ENCODE measurements at places on chromosomes 12 and 14. TPM values are rescaled to one million over a fixed set of nuclear protein-coding genes. Genes with fewer than 3 reads are reported as not detected.

- DNase-seq: peak; percentile 21
Observed at GRCh38 chr12:55931780-55932550, 1.0 kb downstream of the DGKA start.

- DNase-seq: no peak
Observed at GRCh38 chr12:127070515-127071157, 1196.3 kb upstream of the TMEM132C start.

- DNase-seq: no peak
Observed at GRCh38 chr12:20183563-20183962, 184.8 kb upstream of the PDE3A start.

GRCh38 chr12:80702889-80703805 is 4.3 kb upstream of the MYF6 start:
- DNase-seq: peak; percentile 80

DNA sequence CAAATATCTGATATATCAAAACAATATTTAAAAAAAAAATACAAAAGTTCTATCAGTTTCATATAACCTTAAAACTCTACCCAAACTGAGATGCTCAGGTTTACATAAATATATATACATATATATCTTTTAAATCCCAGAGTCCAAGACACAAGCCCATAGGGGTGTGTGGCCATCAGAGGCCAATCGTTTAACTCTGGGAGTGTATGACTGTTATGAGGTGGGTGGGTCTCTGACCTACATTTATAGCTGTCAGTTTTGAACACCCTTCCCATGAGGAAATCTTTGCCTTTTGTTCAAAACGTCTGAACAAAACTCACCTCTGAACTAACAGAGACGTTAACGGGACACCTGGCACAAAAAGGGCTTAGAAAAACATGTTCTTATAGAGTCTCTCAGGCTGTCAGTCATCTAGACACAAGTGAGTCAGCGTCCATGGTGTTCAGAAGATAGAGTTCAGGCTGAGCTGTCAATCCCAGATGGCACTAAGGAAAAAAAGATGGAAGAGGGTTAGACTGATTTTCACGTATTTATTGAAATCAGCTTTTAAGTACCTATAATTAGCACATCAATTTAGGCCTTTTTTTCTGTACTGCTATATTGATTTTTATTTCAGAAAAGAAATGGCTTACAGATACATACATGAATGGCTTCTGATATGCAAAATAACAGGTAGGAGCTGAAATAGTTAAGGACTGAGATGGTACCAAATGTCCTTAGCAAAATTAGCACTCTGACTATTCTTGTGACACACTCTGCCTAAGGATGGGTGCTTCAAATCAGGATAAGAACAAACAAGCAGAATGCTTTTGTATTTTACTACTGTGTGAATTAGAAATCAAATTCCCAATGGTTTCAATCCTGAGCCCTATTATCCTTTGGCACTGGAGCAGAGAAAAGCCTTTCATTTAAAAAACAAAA is 29.2 kb downstream of the HIGD1C start:
- no peak for DNase-seq

Gene CELA1
- total RNA-seq: not detected

Gene SIX1
- total RNA-seq: 64.8 TPM
